ENCODE measurements at places on chromosomes 1 and 21.
A peak's percentile ranks its signal among the peaks of the same experiment; 100 is the strongest.

DNA sequence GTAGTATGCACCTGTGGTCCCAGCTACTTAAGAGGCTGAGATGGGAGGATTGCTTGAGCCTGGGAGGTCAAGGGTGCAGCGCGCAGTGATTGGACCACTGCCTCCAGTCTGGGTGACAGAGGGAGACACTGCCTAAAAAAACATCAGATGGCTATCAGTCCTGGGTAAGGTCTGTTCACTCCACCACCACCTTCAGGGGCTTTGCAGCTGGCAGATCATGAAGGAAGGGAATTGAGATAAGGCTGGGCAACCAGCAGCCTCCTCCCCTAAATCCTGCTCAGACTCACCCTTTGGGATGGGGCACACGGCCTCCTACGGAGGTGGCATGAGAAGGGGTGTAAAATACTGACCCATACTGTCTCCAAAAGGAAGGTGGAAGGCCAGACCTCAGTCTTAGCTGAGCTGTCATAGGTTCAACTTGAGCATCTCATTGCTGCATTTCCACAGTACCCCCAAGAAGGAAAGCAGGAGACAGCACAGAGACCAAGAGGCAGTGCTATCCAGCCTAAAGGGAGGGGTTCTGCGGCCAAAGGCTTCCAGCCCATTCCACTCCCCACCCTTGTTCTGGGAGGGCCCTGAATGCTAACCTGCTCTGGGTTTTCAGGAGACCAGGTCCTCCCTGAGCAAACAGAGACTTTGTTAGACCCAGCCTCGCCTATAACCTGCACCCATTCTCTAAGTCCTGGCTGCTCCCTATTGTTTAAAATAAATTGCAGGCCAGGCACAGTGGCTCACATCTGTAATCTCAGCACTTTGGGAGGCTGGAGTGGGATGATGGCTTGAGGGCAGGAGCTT is 13.7 kb downstream of the SLC45A3 start:
- no peak for DNase-seq

DNA sequence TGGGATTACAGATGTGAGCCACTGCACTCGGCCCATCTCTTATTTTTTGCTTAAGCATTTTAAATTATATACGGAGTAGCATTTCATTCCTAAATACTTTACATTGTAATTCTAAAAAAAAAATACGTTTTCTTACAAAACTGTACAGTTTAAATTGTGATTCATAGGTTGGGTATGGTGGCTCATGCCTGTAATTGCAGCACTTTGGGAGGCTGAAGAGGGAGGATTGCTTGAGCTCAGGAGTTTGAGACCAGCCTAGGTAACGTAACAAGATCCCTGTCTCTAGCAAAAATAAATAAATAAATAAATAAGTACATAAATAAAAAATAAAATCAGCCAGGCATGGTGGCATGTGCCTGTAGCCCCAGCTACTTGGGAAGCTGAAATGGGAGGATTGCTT is 24.6 kb downstream of the TBCE start:
- peak; percentile 24 for DNase-seq

- DNase-seq: peak; percentile 68
Measured at GRCh38 chr1:173113015-173113741, 62.4 kb upstream of the TNFSF18 start.

DNA sequence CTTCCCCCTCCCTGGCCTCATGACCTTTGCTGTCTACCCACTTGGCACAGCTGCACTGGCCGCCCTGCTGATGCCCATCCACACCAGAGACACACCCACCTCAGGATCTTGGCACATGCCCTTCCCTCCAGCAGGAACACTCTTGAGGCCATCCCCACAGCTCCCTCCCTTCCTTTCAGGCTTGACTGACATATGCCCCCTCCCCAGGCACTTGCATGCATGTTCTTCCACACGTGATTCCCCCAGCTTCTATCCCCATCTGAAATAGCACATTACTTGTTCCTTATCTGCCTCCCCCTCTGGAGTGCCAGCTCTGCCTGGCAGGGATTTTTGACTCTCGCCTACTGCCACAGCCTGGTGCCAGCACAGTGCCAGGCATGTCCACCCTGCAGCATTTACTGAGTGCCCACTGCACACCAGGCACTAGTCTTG is 98.5 kb upstream of the SLC25A33 start:
- no peak for DNase-seq

- no peak for DNase-seq
Measured at GRCh38 chr21:46459024-46459355, 299 bp downstream of the DIP2A start.

- peak; percentile 67 for DNase-seq
Measured at GRCh38 chr1:160376525-160377131, 9.8 kb downstream of the NHLH1 start.

GRCh38 chr1:53369034-53369750 is 41.3 kb upstream of the LRP8 start:
- no peak for DNase-seq

Measured in fibroblast of skin of right quadriceps (primary cell).